ENCODE measurements at places on chromosomes 13 and 19.

DNA sequence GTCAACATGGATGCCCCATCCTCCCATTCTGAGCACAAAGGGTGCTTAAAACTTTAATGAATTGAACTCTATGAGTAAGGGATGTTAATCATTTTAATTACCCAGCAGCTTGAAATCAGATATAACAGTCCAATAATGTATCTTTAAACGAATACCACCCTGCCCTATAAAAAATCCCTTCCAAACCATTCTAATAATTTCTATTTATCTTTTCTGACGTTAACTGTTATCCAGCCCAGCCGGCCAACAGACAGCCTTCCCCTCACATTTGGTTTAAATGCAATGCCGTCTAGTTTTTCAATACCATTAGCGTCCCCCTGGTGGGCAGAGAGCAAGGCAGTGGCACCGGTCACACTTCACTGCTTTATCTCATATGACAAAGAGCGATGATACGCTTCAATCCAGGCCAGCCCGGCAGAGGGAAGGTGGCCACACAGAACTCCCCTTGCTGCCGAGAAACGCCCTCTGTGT is 402.2 kb upstream of the ZNF507 start:
- peak; percentile 59 for DNase-seq

GRCh38 chr19:10998666-10999065 is 37.8 kb downstream of the SMARCA4 start:
- no peak for DNase-seq

DNA sequence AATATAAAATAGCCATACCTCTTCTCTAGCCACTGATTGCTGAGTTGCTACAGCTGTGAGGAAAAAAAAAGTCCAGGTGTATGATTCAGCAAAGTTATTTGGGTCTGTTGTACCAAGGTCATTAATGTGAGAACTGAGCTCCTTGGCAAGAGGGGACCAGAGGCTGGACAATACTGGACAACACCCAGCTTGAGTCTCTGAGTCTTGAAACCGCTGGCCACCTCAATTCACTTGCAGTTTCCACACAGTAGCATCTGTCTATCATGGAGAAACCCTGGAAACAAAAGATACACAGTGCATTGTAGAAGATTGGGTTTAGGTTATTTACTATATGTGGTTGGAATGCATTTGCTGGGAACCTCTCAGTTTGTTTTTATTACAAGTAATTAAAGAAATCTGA is 60.4 kb downstream of the WDFY2 start:
- no peak for DNase-seq

DNA sequence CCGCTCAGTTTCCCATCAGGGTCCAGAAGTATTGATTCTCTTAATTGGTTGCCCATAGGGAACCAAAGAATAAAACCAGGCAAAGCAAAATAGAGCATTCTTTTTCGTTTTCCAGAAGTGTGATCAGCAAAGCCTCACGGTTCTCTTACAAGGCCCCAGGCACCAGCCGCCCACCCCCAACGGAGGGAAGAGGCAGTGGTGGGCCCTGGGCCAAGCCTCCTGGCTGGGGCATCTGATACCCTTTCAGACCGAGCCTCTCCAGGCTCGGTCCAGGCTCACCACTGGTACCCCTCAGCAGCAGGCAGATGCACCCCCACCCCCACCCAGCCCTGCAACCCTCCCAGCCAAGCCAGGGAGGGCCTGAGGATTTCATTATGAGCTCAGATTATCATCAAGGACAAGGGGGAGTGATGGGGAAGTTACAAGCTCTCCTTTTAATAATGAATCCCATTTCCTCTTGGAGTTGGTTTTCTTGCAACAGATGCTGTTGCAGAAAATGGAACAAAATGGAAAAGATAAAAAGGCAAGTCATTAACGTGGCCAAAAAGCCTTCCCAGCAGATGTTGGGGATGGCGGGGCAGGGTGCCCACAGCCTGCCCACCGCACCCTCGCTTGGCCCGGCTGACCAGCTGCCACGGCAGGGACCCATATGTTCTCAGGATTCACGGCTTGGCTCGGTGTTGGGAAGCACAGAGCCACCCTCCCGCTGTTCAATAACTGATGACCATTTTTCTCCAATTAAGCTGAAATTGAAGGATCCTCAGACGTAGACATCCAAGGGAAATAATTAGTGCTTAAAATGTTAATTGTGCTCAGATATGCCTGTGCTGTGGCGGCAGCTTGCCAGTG is 45.9 kb upstream of the KCTD15 start:
- DNase-seq = no peak

DNA sequence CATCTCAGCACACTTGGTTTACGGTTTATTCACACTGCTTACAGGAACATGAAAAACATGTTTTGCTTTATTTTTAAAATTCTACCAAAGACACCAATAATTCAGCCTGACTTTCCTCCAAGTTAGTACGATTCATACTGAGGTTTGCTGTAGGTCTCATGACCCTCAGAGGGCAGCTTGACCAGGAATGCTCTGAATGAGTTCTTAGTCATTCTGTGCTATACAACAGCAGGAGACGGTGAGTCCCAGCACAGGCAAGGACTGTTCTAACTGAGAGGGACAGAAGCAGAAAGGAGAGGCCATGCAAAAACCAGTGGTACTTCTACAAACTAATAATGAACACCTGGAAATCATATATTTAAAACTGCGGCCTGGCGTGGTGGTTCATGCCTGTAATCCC is 6.4 kb downstream of the GRTP1 start:
- DNase-seq = no peak

GRCh38 chr19:49019242-49019932 is 2.5 kb upstream of the LHB start:
- DNase-seq = peak; percentile 57

GRCh38 chr19:50928831-50929230 is 17.6 kb upstream of the KLK4 start:
- DNase-seq = no peak

- DNase-seq = no peak
Observed at GRCh38 chr19:6394831-6395230, 1.9 kb upstream of the GTF2F1 start.

GRCh38 chr13:44918326-44919103 is 70.8 kb downstream of the NUFIP1 start:
- no peak for DNase-seq

GRCh38 chr19:33580645-33581037 is 41.1 kb upstream of the CHST8 start:
- no peak for DNase-seq

GRCh38 chr13:75881109-75881775 is 245.1 kb downstream of the LMO7 start:
- DNase-seq = no peak

All from right kidney (tissue), 9 donors.